Stimulated activated CD8-positive, alpha-beta memory T cell treated with anti-CD3 and anti-CD28 coated beads, Interleukin-15, amount 100 ng/mL, for 48 hours (primary cell): ENCODE measurements at places on chromosomes 12 and 14.
A peak's percentile ranks its signal among the peaks of the same experiment; 100 is the strongest.

DNA sequence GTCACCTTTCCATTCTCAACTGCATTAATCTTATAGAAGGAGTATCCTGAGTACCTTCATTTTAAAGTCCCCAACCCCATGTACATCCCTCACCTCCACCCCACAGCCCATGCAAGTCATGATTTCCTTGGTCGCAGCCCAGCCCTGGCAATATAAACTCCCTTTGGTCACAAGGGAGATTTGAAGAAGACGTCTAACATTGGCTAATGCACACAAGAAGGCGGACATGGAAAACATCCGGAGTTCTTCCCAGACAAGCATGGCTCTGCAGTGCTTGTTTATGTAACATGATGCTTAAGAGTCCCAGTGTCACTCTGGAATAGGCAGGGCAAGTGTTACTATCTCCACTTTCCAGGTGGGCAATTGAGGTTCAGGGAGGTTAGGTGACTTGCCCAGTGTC, 277.6 kb downstream of the DPF3 start:
- DNase-seq: no peak

DNA sequence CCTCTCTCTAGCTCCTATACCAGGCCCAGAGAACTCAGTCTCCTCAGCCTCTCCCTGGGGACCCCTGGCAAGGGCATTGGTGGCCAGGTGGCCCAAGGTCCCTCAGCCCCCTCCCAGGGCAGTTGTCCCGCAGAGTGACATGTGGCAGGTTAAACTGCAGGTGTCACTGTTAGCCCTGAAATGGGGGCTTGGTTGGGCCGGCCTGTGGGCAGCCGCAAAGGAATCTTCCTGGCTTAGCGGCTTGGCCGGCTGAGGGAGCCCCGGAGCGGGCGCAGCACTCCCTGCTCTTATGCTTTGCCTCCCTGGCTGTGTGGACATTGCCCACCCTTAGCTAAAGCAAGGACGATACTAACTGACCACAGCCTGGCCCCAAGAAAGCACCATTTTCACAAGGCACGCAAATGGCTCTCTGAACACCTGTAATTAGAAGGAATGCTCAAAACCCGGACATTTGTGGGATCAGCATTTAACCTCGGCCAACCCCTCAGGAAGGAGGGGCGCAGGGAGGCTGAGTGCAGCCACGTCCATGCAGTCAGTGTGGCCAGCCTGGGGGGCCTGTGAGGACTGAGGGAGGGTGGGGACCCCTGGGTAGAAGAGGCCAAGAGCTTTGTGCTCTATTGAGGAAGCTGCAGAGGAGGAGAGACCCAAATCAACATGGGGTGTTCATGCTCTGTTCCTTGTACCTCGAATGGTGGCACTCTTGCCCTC, 82.2 kb downstream of the PAPOLA start:
- peak; percentile 9 for DNase-seq

GRCh38 chr14:92973261-92973797, 50.4 kb downstream of the CHGA start:
- DNase-seq: peak; percentile 15

DNA sequence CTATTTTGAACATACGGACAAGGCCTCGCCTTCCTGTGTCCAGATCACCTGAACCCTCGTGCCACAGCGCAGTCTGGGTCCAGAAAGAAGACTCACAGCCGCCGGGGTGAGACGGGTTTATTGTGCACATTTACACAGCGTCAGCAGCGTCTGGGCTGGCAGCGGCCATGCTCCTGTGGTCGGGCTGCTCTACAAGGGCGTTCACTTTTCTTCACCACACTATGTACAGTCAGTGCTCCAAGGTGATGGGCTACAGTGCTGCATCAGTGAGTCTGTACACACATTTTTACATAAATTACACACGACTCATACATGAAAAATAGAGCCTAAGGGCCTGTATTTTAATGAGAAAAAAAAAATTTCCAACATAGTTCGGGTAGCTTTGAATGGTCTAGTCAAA, 18.0 kb downstream of the ZFYVE21 start:
- DNase-seq: no peak

GRCh38 chr12:56565510-56566101, 44.0 kb downstream of the RBMS2 start:
- DNase-seq: no peak

- DNase-seq: no peak
Observed at GRCh38 chr12:52126605-52127578, 47.4 kb downstream of the SMIM41 start.
